Adrenal gland (tissue), 19 donors: ENCODE measurements at places on chromosomes 2 and 18. TPM values are rescaled to one million over a fixed set of nuclear protein-coding genes. Genes with fewer than 3 reads are reported as not detected.

FBXO48 gene
- 2.7 TPM for total RNA-seq

LIMS3 gene
- total RNA-seq = 6.8 TPM

ZNF385B gene
- total RNA-seq = 8.3 TPM

HOXD12 gene
- total RNA-seq = not detected

DNA sequence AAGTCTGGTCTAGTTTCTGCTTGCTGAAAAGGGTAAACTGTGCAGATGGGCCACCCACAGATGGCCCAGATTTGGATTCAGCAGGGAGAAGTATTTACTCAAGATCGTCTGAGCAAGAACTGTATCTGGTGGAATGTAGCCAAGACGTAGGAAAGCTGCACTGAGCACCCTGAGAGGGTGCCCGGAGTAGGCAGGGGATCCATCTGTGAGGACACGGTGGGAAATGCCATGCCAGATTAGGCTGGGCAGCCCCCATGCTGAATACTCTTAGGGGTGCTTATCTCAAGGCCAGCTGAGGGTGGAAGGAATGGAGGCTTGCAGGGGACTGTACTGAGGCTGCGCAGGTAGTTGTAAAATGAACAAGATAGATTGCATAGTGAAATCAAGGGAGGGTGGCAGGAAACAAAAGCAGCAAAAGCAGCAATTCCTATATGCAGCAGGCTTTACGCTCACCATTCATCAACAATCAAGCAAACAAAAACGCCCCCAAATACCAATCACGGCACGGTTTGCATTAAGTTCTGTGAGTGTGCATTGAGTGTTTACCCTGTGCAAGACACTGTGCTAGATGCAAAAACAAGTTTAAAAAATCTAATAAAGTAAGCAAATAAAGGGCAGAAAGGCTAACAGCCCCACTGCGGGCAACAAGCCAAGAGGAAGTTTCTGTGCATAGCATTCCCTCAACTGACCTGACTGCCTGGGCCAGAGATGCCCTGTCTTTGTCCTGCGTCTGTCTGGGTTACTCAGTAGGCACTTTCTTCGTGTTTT lies 32.2 kb upstream of the LPIN2 start:
- H3K36me3 ChIP-seq = no peaks in the 10 kb centered on the region
- DNase-seq = peak; percentile 47
- H3K27ac ChIP-seq = no peak overlapping the region
- no peak overlapping the region for H3K4me3 ChIP-seq
- H3K27me3 ChIP-seq = no peaks in the 10 kb centered on the region
- H3K4me1 ChIP-seq = no peaks in the 10 kb centered on the region

GRCh38 chr2:205656461-205656860 lies 25.8 kb upstream of the NRP2 start:
- H3K4me1 ChIP-seq = no peaks in the 10 kb centered on the region
- no peaks in the 10 kb centered on the region for H3K27me3 ChIP-seq
- no peak overlapping the region for H3K27ac ChIP-seq

GRCh38 chr2:210410542-210410941 lies 66.0 kb downstream of the LANCL1 start:
- no peaks in the 10 kb centered on the region for H3K36me3 ChIP-seq
- H3K4me3 ChIP-seq = no peak overlapping the region
- no peaks in the 10 kb centered on the region for H3K27me3 ChIP-seq
- H3K4me1 ChIP-seq = no peaks in the 10 kb centered on the region
- H3K27ac ChIP-seq = no peak overlapping the region

GRCh38 chr2:207530160-207531031 lies 634 bp downstream of the CREB1 start:
- peak; percentile 73 for DNase-seq
- peaks cover 7% of the 10 kb centered on the region for H3K4me1 ChIP-seq
- no peaks in the 10 kb centered on the region for H3K36me3 ChIP-seq
- H3K4me3 ChIP-seq = peak overlapping the region; percentile 68
- peak overlapping the region; percentile 75 for H3K27ac ChIP-seq
- H3K27me3 ChIP-seq = no peaks in the 10 kb centered on the region

GRCh38 chr2:233068762-233069418 lies 8.7 kb downstream of the INPP5D start:
- H3K27me3 ChIP-seq = no peaks in the 10 kb centered on the region
- no peaks in the 10 kb centered on the region for H3K36me3 ChIP-seq
- no peak overlapping the region for H3K27ac ChIP-seq

GRCh38 chr2:69634196-69634821 lies 9.2 kb downstream of the AAK1 start:
- H3K27me3 ChIP-seq = no peaks in the 10 kb centered on the region
- DNase-seq = no peak
- H3K36me3 ChIP-seq = no peaks in the 10 kb centered on the region
- H3K4me3 ChIP-seq = no peak overlapping the region
- no peak overlapping the region for H3K27ac ChIP-seq

GRCh38 chr2:6159606-6160005 lies 467.4 kb downstream of the SOX11 start:
- no peak overlapping the region for H3K4me3 ChIP-seq
- H3K27ac ChIP-seq = no peak overlapping the region
- H3K4me1 ChIP-seq = no peaks in the 10 kb centered on the region
- H3K36me3 ChIP-seq = no peaks in the 10 kb centered on the region
- no peak for DNase-seq
- no peaks in the 10 kb centered on the region for H3K27me3 ChIP-seq

DNA sequence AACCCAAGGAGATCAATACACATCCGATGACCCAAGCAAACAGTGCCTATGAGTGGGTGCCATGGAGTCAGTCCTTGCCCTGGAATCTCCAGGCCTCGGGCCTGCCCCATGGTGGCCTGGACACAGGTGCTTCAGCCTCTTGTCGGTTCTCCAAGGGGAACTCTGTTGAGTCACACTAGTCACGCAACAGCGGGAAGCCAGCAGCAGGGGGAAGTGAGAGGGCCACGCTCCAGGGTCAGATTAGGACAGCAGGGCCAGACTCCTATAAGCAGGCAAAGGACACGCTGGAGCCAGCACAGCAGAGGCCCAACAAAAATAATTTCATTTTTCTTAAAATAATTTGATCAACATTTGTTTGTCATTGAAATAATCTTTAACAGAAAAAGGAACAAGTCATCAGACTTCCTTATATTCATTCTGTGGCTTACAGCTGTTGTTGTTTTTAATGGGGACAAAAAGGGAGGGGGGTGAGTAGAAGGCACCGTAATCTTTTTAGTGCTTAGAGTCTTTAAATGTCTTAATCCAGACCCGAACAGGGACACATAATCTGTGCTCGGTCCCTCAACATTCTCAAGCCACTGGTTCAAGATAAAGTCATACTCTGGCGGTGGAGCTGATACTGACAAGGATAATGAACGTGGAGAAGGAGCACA lies 16.4 kb upstream of the ARMC9 start:
- peaks cover 30% of the 10 kb centered on the region for H3K4me1 ChIP-seq
- no peak overlapping the region for H3K4me3 ChIP-seq
- DNase-seq = peak; percentile 84

DNA sequence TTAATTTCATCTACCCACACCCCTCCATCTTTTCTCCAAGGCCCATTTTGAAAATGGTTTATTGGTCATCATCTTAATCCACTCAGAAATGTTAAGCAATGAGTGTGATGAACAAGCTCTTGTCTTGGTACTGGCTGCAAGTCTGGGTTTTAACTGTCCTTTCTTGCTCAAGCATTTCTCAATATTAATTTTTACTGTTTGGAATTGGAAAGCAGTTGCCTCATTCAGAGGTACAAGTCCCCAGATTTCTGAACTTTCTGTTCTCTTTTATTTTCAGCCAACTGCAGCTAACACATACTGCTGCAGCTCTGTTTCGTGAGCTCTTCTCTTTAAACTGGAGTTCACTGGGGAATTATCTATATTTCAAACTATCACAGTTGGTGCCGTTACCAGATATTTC lies 99.4 kb upstream of the TEX51 start:
- H3K4me1 ChIP-seq = no peaks in the 10 kb centered on the region
- no peak overlapping the region for H3K27ac ChIP-seq
- no peaks in the 10 kb centered on the region for H3K36me3 ChIP-seq
- no peaks in the 10 kb centered on the region for H3K27me3 ChIP-seq
- no peak for DNase-seq

DNA sequence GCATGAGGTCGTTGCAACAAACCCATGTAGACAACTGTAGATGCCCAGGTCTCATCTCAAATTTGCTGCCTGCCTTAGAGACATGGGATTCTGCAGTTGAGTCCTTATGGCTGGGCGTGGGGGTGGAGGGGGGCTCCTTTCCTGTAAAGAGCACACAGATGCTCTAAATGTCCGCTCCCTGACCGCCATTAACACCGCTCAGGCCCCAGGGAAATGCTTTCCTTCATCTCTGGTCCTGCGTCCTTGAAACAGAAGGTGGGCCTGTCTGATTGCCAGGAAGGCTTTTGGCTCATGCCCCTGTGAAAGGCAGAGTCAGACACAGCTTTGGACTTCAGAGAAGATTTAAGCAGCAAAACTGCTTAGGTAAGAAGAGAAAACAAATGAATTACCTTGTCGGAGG lies 25.7 kb downstream of the GPR39 start:
- H3K27me3 ChIP-seq = no peaks in the 10 kb centered on the region
- H3K4me1 ChIP-seq = no peaks in the 10 kb centered on the region
- no peak overlapping the region for H3K27ac ChIP-seq
- no peak for DNase-seq

- DNase-seq = no peak
- no peaks in the 10 kb centered on the region for H3K4me1 ChIP-seq
Measured at GRCh38 chr2:156505696-156506095, 69.5 kb downstream of the GPD2 start.

DNA sequence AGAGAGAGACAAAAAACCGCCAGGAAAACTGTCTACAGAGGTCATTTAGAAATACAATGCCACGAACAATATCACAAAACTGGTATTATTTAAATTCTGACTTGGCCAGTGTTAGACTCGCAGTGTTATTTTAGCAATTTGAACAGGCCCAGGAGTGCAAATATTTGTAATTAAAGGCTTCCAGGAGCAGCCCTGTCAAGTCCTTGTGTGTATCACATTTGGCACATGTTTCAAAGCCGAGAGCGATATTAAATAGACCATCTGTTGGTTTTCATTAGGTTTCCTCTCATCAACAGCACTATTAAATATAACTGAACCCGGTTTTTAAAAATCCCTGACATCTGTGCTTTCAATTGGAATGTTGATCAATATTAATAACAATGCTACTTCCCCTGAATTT lies 656.9 kb downstream of the TSN start:
- no peak for DNase-seq
- H3K36me3 ChIP-seq = no peaks in the 10 kb centered on the region
- no peak overlapping the region for H3K27ac ChIP-seq

DNA sequence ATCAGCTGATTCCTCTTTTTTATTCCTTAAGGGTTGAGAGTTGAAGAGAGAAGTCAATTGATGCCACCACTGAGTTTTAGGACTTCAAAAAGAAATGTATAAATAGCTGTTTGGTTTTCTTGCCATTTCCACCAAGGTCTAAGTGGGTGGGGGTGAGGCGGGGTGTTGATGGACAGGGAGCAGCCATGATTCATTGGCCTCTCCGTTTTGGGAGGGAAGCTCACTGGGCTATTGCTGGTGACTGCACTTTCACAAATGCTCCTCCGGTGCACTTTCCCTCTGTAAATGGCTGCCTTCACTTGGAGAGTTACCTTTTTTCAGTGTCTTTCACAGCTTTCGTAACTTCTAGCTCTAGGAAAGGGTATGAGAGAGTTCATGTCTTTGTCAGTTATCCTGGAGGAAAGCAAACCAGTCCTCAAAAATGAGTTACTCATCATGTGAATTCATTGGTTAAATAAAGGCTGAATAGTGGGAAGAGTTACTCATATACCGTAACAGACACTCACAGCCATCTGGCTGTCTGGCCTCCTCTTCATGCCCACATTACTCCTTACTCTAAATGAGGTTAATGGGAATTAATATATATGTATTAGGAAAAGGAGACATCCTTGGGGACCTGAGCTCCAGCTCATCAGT lies 17.4 kb upstream of the CTAGE1 start:
- no peak overlapping the region for H3K4me3 ChIP-seq
- no peak overlapping the region for H3K27ac ChIP-seq
- DNase-seq = no peak
- no peaks in the 10 kb centered on the region for H3K36me3 ChIP-seq
